ENCODE measurements at places on chromosomes 1 and 21. TPM values are rescaled to one million over a fixed set of nuclear protein-coding genes. Genes with fewer than 3 reads are reported as not detected.

DNA sequence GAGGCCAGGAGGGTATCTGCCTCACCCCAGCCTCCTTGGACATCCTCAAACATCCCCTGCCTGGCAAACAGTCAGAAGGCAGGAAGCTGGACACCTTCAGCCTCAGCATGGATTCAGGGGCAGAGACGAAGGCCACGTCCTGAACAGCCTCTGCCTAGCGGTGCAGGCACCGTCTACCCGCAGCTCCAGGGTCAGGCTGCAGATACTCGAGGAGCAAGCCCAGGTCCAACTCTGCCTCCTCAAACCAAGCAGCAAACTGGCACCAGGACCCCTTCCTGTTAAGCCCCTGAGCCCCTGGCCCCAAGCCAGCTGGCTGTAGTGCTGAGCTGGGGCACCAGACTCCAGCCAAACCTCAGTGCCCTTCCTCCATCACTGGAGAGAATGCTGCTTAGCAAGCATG, 494.7 kb downstream of the NPHP4 start:
- DNase-seq: no peak

The COL16A1 gene
- 61.3 TPM for total RNA-seq

DNA sequence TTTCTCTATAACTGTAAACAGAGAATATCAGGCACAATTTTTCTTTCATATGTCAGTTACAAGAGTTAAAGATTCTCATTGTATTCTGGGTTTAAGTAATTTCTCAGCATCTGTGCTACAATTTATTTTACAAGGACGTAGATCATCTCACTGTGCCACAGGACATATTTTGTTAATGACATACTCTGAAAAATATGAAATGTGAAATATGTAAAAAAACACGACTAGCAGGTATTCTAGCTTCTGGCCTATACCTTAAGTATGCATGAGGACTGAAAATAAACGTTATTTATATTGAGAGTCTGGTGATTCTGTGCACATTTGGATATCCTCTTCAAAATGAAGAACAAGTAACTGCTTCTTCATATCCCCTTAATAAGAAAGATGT, 308.8 kb downstream of the BRINP3 start:
- DNase-seq: no peak

GRCh38 chr1:169546087-169546995, 39.9 kb downstream of the F5 start:
- peak; percentile 51 for DNase-seq

DNA sequence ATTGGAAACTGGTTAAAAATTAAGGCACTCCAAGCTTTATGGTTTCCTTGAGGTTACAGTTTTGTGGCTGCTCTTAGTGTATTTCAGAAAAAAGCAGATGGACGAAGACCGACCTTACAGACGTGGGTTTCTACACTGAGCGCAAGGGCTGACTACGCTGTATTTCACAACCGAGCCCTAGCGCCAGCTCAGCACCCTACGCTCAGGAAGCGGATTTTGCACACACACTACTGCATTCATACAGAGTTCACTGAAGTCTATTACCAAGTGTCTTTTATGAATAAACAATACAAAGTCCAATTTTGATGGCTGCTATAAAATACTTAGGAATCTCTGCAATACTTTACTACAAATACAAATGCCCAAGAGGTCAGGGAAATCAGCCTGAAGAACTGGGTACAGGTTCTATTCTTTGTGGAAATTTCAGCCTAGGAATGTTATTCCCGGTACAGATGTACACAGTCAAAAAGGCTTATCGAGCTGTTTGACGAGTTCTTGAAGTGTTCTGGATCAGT, 23.8 kb downstream of the PTTG1IP start:
- no peak for DNase-seq

DNA sequence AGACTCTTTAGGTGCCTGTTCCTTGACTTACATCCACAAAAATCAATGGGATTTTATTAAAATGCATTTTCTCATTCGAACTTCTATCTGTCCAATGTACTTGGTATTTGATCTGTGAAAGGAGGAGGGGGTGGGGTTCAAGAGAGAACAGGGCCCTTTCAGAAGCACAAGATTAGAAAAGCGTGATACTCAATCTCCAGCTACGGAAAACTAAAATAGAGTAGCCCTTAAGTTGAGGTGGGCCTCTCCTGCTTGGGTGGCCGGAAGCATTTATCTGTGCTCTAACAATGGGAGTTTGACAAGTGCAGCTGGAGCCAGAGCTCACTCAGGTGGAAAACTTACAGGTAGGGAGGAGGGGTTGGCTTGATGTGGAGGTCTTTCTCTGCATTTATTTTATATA, 462 bp upstream of the RXRG start:
- no peak for DNase-seq

GRCh38 chr1:1260843-1261560, 12.7 kb downstream of the UBE2J2 start:
- DNase-seq: no peak

The KCNN3 gene
- 3.5 TPM for total RNA-seq

DNA sequence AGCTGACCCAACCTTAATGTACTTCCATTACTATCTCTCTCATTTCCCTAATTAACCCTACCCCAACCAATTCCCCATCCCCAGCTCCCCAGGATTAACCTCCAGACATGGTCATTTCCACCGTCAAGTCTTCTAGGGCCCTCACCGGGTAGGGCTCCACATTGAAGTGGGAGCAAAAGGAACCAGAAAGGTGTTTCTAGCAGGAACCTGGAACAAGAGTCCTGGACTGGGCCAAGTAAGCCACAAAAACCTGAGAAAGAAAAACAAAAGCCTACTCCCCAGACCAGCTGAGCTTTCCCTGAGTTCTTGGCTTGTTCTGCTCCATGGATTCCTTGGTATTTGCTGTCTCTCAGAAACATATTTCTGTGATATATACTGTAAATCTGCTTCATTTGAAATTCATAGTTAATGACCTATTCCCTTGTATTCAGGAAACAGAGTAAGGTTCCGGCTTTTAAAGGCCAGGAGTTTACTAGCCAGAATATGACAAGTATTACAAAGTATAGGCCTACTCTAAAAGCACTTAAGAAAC, 58.4 kb downstream of the SYF2 start:
- DNase-seq: peak; percentile 53

DNA sequence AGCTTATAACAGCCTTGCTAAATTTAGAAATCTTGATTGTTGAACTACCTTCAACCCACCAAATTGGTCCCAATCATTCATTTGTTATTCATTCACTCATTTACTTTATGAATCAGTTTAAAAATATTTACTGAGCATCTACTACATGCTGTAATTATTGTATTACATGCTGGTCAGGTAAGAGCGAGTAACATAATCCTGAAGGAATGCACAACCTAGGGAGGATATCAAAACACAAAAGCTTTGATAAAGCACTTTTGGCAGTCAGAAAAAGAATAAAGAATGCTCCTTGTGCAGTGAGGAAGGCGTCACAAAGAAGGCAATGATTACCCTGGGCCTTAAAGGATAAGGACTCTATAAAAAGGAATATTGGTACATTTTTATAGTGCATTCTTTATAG, 518.9 kb upstream of the NR5A2 start:
- DNase-seq: no peak

DNA sequence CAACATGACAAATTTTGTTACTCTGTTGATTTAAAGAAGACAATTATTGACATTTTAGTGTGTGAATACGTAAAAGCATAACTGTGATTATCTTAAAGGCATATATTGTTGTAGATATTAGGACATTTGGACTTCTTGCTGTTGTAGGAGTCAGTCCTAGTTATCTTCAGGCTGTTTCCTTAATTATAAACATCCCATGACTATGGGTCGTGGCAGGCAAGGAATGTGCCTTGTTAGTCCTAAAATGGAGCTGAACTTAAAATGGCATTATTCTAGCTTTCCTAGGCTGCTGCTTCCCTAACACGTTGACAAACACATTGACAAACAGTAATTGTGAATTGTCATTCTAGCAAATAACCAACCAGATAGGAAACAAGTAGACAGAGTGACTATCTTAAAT, 4.4 kb upstream of the MPZL1 start:
- DNase-seq: no peak

DNA sequence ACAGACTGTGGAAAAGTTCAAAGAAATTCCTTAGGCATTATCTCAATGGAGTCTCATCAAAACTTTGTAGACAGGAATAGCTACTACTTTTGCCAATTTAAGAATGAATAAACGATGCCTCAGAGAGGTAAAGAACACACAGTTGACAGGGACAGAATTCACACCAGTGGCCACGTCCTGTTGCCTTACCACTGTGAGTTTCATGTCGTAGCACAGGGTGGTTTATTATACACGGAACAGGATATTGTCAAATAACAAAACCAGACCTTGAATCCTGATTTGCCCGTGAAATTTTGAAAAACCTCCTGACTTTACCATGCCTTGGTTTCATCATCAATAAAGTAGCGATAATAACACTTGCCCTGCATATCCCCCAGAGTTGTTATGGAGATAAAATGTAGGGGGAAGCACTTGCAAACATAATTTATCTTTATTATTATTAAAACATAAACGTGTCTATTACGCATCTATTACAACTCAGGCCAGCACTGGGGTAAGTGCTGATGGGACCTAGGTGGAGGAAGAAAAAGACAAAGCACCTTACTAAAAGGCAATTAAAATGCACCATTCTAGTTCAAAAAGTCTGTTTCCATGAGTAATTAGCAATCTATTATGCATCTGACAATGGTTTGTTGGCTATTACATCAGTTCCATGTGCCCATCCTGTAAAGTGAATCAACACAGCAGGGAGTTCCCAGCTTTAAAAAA, 408.1 kb upstream of the RUNX1 start:
- no peak for DNase-seq

DNA sequence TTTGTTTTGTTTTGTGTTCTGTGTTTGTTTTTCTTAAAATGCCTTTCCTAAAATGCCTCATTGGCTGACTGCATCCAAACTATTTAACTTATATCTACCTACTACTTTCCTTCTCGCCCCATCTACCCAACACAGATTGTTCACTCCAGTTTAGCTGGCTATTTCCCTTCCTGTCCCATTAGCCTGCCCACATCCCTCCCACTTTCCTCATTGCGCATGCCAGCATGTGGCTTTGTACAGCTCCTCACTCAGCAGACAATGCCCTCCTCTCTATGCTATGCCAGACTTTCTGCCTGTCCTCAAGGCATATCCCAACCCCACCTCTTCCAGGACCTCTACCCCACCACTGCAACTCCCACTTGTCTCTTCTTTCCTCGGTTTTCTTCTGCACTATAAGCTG, 94.7 kb upstream of the C1orf21 start:
- DNase-seq: no peak

DNA sequence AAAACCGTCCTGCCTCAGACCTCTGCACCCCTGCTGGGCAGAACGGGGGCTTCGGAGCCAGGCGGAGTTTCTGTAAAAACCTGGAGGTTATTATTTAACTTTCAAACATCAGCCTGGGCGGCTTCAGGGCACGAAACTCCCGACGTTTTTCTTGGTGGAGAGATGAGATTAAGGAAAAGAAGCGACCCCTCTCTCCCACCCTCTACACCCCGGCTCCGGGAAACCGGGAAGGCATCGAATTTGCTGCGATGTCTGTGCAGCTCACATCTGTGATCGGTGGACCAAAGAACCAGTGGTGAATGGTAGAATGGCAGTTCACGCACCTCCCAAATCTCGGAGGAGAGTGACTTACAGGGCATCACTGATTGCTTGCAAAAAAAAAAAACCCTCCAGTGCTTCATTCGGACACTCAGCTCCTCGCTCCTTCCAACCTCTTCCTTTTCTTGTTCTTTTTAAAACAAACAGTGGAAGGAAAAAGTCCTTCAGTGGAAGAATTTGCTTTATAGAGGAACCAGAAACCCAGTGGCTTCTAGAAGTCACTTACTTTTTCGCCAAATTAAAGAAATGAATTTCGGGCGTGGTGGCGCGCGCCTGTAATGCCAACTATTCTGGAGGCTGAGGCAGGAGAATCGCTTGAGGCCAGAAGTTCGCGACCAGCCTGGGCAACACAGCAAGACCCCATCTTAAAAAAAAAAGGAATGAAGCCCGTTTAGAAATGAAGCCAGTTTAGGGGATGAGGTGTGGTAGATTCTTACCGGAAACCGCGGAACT, 884 bp downstream of the PHACTR4 start:
- DNase-seq: peak; percentile 5

DNA sequence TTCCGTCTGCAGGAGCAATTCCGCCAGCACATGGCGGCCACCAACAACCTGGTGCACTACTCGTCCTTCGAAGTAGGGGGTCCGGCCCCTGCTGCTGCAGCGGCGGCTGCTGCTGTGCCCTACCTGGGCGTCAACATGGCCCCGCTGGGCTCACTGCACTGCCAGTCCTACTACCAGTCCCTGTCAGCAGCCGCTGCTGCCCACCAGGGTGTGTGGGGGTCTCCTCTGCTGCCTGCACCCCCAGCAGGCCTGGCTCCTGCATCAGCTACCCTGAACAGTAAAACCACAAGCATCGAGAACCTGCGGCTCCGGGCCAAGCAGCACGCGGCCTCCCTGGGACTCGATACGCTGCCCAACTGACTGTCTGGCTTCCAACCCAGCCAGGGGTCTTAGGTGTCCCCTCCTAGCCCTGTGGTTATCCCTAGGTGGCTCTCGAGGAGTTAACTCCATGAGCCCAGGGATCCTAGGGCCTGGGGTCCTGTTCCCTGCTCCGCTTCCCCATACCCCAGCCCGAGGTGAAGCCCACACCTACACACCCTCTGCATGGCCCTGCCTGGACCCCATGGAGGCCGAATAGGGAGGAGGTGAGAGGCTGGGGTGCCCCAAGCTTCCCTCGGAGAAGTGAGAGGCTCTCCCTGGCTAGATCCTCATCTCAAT, 22.6 kb downstream of the DMBX1 start:
- DNase-seq: no peak

DNA sequence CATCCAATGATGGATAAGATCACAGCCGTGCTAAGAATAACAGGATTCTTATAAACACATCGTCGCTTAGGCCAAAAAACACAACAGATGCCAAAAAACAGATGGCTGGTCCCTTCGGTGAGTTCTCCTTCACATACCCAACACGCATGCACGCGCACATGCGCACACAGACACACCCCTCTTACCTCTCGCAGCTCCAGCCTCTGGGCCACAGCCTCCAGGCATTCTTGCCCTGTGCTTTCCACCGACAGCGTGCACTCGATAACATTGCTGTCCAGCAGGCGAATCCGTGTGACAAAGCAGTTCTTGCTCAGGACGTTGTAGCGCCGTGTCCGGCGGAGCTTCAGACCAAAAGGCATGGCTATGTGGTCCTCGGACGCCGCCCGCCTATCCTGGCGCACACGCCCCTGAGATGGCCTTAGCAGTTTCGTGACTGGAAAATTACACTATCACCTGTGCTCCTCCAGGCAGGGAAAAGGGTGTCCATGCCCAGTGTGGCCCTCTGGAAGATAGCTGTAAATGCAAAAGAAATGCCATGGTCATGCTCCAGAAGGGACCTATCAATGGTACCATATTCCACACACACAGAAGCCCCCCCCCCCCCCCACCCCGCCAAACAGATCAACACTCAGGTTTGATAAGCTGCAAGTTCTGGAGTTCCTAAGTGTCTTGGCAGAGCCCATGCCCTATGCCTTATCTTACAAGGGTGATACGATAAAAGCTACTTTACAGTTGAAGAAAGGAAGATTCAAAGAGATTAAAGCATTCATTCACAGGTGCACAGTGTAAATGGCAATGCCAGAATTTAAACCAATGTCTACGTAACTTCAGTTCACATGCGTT, 86.7 kb downstream of the PTPN14 start:
- DNase-seq: peak; percentile 33

The WDR64 gene
- total RNA-seq: not detected

GRCh38 chr1:51313961-51314777, 16.2 kb downstream of the TTC39A start:
- DNase-seq: no peak

The OLFM3 gene
- total RNA-seq: 0.50 TPM

The DISC1 gene
- 17.7 TPM for total RNA-seq
